Left colon (tissue), 2 donors: ENCODE measurements at places on chromosomes 12 and 14.

DNA sequence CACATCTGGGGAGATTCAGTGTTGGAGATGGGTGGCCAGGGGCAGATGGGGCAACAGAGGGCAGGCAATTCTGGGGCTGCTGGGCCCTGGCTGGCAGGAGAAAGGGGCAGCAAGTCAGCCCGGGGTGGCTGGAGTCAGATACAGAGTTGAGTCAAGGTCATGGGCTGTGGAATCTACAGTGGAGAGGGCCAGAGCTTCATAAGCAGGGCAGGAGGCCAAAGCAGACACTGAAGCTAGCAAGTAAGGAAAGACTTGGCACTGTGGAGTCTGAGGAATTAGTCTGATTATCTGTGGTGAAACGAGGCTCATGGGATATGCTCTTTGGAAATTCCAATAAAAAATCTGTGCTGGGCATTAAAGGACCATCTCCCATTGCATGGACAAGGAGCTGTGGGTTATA is 95.5 kb downstream of the TMX1 start:
- peak; percentile 47 for DNase-seq

GRCh38 chr14:67524634-67524963 is 8.5 kb upstream of the PLEKHH1 start:
- DNase-seq, result no peak

- DNase-seq, result no peak
Observed at GRCh38 chr14:90407230-90407629, 10.4 kb downstream of the CALM1 start.

DNA sequence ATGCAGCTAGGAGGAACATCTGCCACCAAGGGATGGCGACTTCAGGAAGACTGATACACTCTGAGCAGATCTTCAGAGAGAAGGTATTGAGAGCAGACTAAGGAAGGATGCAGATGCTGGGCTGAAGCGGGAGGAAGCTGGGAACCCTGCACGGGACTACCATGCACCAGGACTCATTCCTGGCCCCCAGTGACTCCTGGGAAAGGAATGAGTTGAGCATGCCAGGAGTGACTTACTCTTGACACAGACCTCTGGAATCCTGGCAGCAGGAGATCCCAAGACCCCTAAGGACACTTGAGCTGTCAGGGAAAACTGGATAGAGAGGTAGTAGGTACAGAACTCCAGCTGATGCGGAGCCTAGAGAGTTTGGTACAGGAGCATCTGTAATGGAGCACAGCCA is 336.1 kb downstream of the RPS29 start:
- no peak for DNase-seq
